ENCODE measurements at places on chromosomes 2 and 18.

DNA sequence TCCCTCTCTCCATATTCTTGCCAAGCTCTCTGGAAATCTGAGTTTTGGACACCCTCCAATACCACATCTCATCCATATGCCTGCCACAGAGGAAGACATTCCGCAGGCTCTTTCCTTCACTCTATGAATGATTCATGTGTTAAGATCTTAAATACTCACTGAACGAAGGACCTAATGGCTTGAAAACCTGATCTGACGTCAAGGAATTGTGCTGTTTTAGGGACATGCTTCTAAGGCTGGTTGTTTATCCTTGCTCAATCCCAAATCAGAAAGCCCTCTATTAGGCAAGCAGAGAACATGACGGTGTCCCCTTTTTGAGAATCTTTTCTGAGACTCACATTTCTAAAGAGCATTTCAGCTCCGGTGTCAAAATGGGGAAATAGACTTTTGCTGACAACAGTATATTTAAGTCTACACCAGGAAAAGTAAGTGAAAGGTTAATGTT lies 83.7 kb upstream of the GALNT5 start:
- peak; percentile 98 for DNase-seq

DNA sequence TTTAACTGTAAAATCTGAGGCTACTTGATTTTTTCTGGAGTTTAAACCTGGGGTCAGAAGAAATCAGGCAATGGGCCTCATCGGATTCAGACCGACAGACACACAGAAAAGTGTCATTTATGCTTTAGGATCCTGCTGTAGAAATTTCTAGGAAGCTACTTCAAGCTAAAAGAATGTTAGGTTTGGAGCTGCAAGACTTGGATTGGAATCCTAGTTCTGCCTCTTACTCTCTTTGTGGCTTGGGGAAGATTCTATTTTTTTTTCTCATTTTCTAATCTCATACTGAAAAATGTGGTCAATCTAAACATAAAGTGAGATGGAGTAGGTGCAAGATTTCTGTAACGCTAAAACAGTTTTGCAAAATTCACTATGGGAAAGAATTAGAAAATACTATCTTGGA lies 48.8 kb upstream of the KCNE4 start:
- no peak for DNase-seq

- DNase-seq = peak; percentile 39
Measured at GRCh38 chr2:165016772-165017411, 61.6 kb upstream of the SLC38A11 start.

- no peak for DNase-seq
Measured at GRCh38 chr2:88321449-88322248, 130.8 kb downstream of the FOXI3 start.

DNA sequence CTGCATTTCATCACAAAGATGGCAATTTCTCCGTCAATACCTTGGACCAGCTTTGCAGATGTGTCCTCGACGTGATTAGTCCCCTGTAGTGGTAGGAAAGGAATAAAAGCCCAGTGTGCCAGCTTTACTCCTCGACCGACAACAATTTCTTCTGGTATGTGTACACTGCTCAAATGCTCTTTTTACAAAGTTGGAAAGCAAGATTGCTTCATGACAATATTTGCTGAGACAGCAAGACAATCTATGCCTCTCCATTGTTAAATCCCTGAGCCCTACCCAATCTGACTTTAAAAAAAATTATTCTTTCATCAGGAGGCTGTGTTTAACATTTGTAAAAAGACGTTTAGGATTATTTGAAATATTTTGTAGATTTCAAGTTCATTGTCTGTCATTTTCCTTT lies 27.6 kb upstream of the ZEB2 start:
- DNase-seq = no peak

- DNase-seq = no peak
Measured at GRCh38 chr18:43819397-43819796, 542.1 kb upstream of the SYT4 start.

DNA sequence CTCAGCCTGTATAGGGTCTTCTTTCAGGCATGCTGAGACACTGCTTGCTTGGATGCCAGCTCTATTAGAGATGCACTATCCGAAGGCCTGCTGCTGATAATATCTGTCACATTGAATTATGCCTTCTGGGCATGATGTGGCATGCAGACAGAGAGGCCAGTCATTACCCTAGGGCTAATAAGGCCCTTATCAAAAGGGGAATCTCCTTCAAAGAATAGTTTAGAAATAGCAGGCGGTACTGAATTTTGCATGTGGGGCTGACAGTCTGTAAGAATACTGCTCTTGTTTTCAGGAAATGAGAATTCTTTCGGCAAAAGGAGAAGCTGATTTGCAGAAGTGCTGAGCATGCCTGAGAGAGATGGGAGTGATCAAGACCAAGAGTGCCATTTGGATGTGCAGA lies 13.1 kb upstream of the LHCGR start:
- peak; percentile 8 for DNase-seq

DNA sequence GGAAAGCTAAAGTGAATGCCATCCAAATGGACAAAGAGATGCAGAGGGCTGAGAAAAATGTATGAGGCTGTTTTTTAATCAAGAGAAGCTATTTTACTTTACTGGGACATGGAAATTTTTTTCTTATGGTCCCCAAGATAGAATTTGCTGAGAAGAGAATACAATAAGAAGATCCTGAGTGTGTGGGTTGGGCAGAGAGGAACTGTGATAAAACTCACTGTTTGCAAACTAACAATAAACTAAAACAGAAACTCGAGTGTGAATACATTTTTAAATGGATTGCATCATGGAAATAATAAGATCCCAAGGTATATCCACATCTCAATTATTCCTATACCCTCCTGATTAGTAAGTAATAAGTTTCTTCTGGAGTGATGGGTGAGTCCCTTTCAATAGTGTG lies 4.4 kb downstream of the NEB start:
- no peak for DNase-seq

- DNase-seq = no peak
Measured at GRCh38 chr2:43085929-43086328, 140.5 kb downstream of the ZFP36L2 start.

DNA sequence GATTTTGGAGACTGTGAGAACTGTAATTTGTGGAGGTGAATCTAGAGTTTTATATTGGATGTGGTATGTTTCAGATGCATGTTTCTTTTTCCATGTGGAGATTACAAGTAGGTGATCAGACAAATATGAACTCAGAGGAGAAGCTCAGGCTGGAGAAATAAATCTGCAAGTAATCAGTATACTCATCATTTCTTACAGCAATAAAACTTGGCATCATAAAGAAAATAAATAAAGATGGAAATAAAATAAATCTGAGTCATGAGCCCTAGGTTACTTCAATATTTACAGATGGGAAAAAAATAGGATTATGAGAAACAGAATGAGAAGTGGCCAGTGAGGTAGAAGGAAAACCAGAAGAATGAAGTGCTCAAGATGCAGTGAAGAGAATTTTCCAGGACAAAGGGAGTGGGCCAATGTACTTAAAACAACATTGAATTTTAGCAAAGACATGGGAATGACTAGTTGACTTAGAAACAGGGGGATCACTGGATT lies 453.8 kb downstream of the DSC3 start:
- no peak for DNase-seq

- no peak for DNase-seq
Measured at GRCh38 chr18:47150824-47151366, 595 bp upstream of the HDHD2 start.

- no peak for DNase-seq
Measured at GRCh38 chr2:229947544-229947943, 25.2 kb downstream of the FBXO36 start.

DNA sequence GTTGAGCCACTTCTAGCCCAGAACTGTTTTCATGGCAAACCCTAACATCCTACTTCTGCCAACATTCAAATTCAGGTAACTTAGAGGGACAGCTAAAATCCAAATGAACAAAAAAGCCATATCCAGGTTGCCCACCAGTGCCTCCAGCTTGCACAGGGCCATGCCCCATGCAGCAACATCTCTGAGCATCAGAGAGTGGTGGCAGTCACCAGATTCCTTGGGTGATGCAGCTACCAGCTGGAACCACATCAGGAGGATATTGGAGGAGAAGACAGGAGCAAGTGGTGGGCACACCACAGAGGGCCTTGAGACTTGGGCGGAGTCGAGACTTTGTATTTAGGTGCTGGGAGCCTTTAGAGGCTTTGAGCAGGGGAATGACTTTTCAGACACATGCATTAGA lies 50.5 kb downstream of the SDC1 start:
- DNase-seq = no peak

DNA sequence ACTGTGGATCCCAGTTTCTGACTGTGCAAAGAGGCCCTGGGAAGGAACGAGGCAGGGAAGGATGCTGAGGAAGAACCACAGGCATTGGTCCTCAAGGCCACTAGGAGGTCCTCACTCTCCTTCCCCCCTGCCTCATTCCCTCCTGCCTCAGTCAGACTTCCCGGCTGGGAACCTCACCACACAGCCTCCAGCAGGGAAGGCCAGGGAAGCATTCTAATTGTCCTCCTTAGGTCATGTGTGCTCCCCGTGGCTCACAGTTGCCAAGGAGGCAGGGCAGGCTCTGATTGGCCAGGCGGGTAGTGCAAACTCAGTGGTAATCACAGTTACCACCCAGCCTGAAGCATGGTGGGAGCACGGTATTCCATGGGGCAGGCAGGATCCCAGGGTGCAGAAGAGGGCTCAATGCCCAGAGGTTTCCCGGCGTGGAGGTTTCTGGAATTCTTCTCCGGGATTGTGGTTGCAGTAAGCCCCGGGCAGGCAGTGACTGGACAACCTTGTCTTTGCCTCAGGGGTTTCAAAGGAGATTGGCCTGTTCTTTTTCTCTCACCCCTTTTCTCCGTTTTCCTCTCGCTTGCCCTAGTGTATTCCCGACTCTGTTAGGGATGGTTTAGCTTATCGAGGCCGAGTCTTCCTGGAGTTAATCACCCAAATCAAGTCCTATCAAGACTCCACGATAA lies 27.1 kb downstream of the FER1L5 start:
- no peak for DNase-seq

DNA sequence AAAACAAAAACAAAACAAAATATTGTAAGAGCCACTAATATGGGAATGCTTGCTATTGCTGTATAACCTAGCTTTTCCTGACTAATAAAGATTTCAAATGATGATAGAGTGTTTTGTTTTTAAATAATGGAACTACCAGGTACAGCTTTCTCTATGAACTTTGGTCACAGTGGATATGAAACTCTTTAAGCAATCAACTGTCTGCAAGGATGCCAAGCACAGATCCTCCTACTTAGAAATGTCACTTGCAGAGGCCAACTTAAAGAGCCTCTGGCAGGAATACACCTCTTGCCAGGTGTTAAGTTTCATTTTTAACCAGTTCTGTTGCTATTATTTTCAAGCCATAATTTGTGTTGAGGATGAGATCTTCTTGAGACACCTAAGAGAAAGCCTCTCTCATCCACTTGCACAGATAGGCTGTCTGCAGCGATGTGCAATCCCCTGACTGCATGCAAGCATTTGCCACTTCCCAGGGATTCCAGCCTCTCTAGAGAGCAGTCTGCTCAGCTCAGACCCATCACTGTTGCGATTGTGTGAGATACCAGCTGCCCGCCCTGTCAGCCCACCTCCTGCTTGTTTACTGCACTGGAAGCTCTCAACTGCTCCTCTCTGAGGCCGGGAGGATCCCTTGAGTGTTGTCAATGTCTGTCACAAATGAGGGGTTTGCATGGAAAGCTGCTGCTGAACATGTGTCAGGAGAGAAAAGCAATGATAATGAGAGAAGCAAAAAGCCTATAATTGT lies 86.1 kb upstream of the SCG2 start:
- no peak for DNase-seq

DNA sequence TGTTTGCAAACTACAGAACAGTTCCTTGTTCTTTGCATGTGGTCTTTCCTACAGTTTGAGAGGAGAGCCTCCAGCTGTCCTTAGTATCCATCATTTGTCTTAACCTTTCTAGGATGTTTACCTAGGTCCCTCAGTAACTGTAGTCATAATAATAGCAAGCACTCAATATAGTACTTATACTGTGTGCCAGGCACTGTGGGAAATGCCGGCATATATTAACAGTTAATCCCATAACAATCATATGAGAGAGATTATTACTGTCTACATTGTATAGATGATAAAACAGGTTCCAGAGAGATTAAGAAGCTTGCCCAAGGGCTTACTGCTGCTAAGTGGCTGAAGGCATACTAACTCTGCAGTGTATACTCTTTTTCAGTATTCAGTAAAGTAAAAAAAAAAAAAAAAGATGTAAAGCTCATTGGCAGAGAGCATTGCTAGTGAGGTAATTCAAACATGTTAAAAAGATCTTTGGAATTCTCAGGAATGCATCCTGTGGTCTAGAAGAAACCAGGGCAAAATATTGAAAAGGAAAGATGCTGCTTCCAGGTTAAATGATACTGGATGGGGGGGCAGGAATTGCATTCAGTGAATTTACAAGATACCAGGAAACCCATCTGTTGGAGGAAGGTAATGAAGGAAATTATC lies 72.3 kb downstream of the SPTBN1 start:
- DNase-seq = no peak

DNA sequence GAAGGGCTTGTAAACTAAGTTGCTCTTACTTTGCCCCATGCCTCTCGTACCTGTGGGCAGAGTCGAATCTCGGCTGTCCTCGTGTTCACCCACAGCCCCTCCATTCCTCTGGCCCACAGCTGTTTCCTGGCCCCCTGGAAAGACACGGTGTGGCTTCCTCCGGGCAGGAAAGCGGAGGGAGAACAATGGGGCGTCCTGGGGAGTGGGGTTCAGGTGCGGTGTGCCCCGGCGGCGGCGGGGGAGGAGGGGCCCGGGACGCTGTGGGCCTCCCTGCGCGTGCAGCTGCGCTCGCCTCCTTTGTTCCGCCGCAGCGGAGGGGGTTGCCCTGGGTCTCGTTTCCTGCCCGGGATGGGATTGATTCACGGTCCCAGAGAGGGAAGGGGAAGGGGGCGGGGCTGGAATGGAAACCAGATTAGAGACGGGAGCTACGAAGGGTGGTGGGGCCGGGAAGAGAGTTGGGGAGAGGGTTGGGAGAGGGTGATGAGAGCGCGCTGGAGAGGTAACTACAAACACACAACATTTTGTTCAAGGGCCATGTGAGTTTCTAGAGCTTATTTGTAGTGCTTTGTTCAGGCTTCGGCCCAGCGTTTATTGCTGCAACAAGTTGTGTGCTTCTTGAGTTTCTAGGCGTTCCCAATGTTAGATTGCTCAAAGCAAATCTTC lies 796 bp downstream of the MYO1B start:
- DNase-seq = peak; percentile 82

GRCh38 chr2:28445448-28446258 lies 50.2 kb upstream of the PLB1 start:
- peak; percentile 96 for DNase-seq

DNA sequence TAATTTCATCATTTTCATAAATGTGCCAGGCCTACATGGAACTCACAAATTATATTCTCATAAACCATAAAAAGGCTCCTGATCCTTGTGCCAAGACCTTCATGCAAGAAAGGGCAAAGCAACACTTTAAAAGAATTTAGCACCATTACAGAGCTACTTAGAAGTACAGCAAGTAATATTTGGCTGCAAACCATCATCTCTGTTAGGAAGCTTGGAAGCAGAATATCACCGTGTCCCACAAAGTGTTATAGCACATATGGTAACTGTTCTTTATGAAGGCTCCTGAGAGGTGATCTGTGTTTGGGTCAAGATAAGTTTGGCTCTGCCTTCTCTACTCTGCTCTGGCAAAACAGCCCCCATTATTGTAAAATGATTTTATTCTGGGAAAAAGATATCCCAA lies 59.7 kb upstream of the KCNJ3 start:
- DNase-seq = no peak

- DNase-seq = no peak
Measured at GRCh38 chr2:184444623-184445223, 153.6 kb upstream of the ZNF804A start.

All from RPMI7951 (cell line).